Left cardiac atrium (tissue), 4 donors: ENCODE measurements at places on chromosomes 12 and 14.

- DNase-seq, result no peak
Measured at GRCh38 chr12:96434107-96434506, 33.9 kb upstream of the CDK17 start.

- no peak for DNase-seq
Measured at GRCh38 chr12:95258151-95258550, 40.5 kb downstream of the VEZT start.

GRCh38 chr14:74737753-74738325, 24.9 kb downstream of the FCF1 start:
- no peak for DNase-seq

- no peak for DNase-seq
Measured at GRCh38 chr12:125189015-125189414, 123.8 kb downstream of the AACS start.
